ENCODE measurements at places on chromosomes 4 and X. TPM values are rescaled to one million over a fixed set of nuclear protein-coding genes. Genes with fewer than 3 reads are reported as not detected.

Gene TKTL1
- total RNA-seq = 0.32 TPM

Gene MECP2
- 30.5 TPM for total RNA-seq

Gene ARSD
- 35.4 TPM for total RNA-seq

Gene S100P
- 88.9 TPM for total RNA-seq

Gene CXCL1
- total RNA-seq = 0.42 TPM

Gene ARL9
- total RNA-seq = 0.32 TPM

Gene NAAA
- total RNA-seq = 18.6 TPM

Gene EDNRA
- 98.1 TPM for total RNA-seq

Gene GPRIN3
- 7.2 TPM for total RNA-seq

Gene CCKAR
- total RNA-seq = 0.26 TPM

Gene ACE2
- total RNA-seq = 2.1 TPM

Gene BCAP31
- 68.6 TPM for total RNA-seq

Gene BTK
- total RNA-seq = 7.6 TPM

Gene PRDM8
- total RNA-seq = 7.5 TPM

Gene DUX4
- total RNA-seq = not detected

Gene SLBP
- 32.3 TPM for total RNA-seq

Gene ADGRL3
- total RNA-seq = 70.1 TPM

Gene OR13H1
- total RNA-seq = not detected

Gene TLR6
- 8.8 TPM for total RNA-seq

Gene PPP2R2C
- total RNA-seq = 3.0 TPM

Gene VCX3A
- not detected for total RNA-seq

Gene SSX4
- total RNA-seq = not detected

Gene PRRG1
- 15.6 TPM for total RNA-seq

Gene PWWP3B
- 4.4 TPM for total RNA-seq

Gene CLCN5
- 26.3 TPM for total RNA-seq

Gene CPE
- 242 TPM for total RNA-seq

Gene DIPK2B
- total RNA-seq = 18.3 TPM

Gene NKX6-1
- total RNA-seq = not detected

Gene TMEM271
- total RNA-seq = 0.21 TPM

Gene CBLL2
- not detected for total RNA-seq

Gene TMEM31
- not detected for total RNA-seq

Gene PROM1
- 30.5 TPM for total RNA-seq

Gene ZDHHC15
- total RNA-seq = 8.0 TPM

Gene XPNPEP2
- 4.7 TPM for total RNA-seq

Gene SMIM43
- 0.21 TPM for total RNA-seq

Gene IL15
- 5.9 TPM for total RNA-seq

Gene TET2
- total RNA-seq = 50.2 TPM

Gene FBXL5
- total RNA-seq = 211 TPM

Gene BEX1
- total RNA-seq = 3.5 TPM

All from urinary bladder (tissue), 4 donors.